ENCODE measurements at places on chromosomes 4 and X. TPM values are rescaled to one million over a fixed set of nuclear protein-coding genes. Genes with fewer than 3 reads are reported as not detected.

ZAR1 gene
- not detected for polyA plus RNA-seq

BANK1 gene
- 0.74 TPM for polyA plus RNA-seq

GRCh38 chrX:125544856-125545255, 225.2 kb downstream of the TEX13C start:
- H3K27me3 ChIP-seq = no peaks in the 10 kb centered on the region
- no peaks in the 10 kb centered on the region for H3K4me1 ChIP-seq
- H3K36me3 ChIP-seq = no peaks in the 10 kb centered on the region
- H3K4me3 ChIP-seq = no peak overlapping the region

- H3K27ac ChIP-seq = no peak overlapping the region
- no peaks in the 10 kb centered on the region for H3K36me3 ChIP-seq
- no peak for DNase-seq
- no peaks in the 10 kb centered on the region for H3K4me1 ChIP-seq
- no peaks in the 10 kb centered on the region for H3K27me3 ChIP-seq
- H3K4me3 ChIP-seq = no peak overlapping the region
Observed at GRCh38 chr4:141913928-141914327, 277.5 kb downstream of the IL15 start.

GRCh38 chr4:54067166-54067565, 2.8 kb upstream of the CHIC2 start:
- H3K4me1 ChIP-seq = peaks cover 21% of the 10 kb centered on the region
- H3K36me3 ChIP-seq = no peaks in the 10 kb centered on the region
- H3K4me3 ChIP-seq = no peak overlapping the region
- no peak overlapping the region for H3K27ac ChIP-seq
- DNase-seq = no peak
- no peaks in the 10 kb centered on the region for H3K27me3 ChIP-seq

DNA sequence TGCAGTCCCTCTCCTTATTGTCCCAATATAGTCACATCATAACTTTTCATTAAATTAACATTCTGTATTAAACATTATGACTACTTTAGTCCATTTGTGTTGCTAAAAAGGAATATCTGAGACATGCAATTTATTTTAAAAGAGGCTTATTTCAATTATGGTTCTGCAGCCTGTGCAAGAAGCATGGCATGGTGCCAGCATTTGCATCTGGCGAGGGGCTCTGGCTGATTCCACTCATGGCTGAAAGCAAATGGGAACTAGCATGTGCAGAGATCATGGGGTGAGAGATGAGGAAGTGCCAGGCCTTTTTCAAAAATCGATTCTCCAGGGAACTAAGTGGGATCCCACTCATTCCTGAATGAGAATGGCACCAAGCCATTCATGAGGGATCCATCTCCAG, 476.3 kb upstream of the RPS6KA3 start:
- H3K4me1 ChIP-seq = no peaks in the 10 kb centered on the region
- H3K4me3 ChIP-seq = no peak overlapping the region
- H3K27me3 ChIP-seq = no peaks in the 10 kb centered on the region
- no peaks in the 10 kb centered on the region for H3K36me3 ChIP-seq
- DNase-seq = no peak
- no peak overlapping the region for H3K27ac ChIP-seq

DNA sequence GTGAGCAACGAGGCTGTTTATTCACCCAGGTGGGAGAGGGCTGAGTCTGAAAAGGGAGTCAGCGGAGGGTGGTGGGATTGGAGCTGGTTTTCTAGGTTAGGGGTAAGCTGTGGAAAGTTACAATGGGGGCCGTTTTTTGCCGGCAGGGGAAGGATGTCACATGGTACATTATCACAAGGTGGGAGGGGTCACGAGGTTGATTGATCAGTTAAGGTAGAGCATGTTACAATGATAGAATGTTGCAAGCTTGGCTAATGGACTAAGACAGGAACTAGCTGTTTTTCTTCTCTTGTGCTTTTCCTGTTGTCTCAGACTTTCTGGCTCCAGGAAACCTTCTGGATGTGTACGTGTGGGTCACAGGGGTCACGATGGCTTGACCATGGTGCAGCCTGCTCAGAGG, 536.3 kb upstream of the HTR2C start:
- H3K4me3 ChIP-seq = no peak overlapping the region
- no peak for DNase-seq
- no peaks in the 10 kb centered on the region for H3K4me1 ChIP-seq

GRCh38 chr4:171629737-171630136, 183.5 kb upstream of the GALNTL6 start:
- no peak overlapping the region for H3K4me3 ChIP-seq
- no peak overlapping the region for H3K27ac ChIP-seq
- H3K27me3 ChIP-seq = no peaks in the 10 kb centered on the region
- no peak for DNase-seq
- H3K4me1 ChIP-seq = no peaks in the 10 kb centered on the region
- no peaks in the 10 kb centered on the region for H3K36me3 ChIP-seq

ETDB gene
- not detected for polyA plus RNA-seq

GRCh38 chr4:88327665-88328064, 43.3 kb upstream of the PPM1K start:
- no peaks in the 10 kb centered on the region for H3K36me3 ChIP-seq
- H3K4me1 ChIP-seq = no peaks in the 10 kb centered on the region
- H3K4me3 ChIP-seq = no peak overlapping the region

GRCh38 chrX:153568451-153569011, 30.4 kb downstream of the CCNQ start:
- no peaks in the 10 kb centered on the region for H3K27me3 ChIP-seq
- no peak overlapping the region for H3K4me3 ChIP-seq
- DNase-seq = no peak

HSD17B11 gene
- 89.0 TPM for polyA plus RNA-seq

HMX1 gene
- polyA plus RNA-seq = not detected

DNA sequence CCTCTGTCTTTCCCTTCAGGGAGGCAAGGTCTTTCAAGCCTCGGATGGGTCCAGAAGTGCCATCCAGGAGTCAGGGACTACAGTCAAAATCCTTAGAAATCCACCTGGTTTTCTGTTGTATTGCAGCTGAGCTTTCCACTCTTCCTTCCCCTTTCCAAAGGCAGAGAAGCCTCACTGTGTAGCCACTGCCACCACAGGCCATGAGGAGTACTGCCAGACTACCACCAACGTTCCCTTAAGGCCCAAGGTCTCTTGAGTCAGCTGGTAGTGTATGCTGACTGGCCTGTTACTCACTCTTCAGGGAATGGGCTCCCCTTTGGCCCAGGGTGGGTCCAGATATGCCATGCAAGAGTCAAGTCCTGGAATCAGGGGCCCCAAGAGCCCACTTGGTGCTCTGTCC, 1454.1 kb downstream of the PCDH19 start:
- no peaks in the 10 kb centered on the region for H3K36me3 ChIP-seq
- no peak for DNase-seq
- no peaks in the 10 kb centered on the region for H3K4me1 ChIP-seq
- no peak overlapping the region for H3K27ac ChIP-seq
- no peak overlapping the region for H3K4me3 ChIP-seq
- no peaks in the 10 kb centered on the region for H3K27me3 ChIP-seq

INTS6L gene
- polyA plus RNA-seq = 5.4 TPM

- no peak overlapping the region for H3K27ac ChIP-seq
- no peak overlapping the region for H3K4me3 ChIP-seq
- no peaks in the 10 kb centered on the region for H3K4me1 ChIP-seq
- no peaks in the 10 kb centered on the region for H3K36me3 ChIP-seq
Observed at GRCh38 chr4:105227054-105227453, 80.4 kb downstream of the TET2 start.

DNA sequence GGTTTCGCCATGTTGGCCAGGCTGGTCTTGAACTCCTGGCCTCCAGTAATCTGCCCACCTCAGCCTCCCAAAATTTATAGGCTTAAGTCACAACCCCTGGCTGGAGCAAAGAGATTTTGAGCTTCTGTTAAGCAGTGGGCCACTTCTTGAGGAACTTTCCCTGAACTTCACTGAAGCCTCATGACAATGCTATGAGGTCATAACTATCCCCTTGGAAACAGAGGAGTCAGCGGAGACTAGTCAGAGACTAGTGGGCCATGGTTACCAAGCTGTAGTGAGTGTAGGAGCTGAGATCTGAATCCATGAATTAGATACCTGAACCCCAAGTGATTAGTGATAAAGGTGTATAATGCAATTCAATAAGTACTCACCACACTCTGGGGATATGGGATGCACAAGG, 145.1 kb upstream of the MSX1 start:
- no peaks in the 10 kb centered on the region for H3K27me3 ChIP-seq
- no peaks in the 10 kb centered on the region for H3K36me3 ChIP-seq
- DNase-seq = no peak
- H3K4me1 ChIP-seq = no peaks in the 10 kb centered on the region
- no peak overlapping the region for H3K27ac ChIP-seq
- H3K4me3 ChIP-seq = no peak overlapping the region

FAAH2 gene
- 6.6 TPM for polyA plus RNA-seq

ZCCHC18 gene
- polyA plus RNA-seq = 7.0 TPM

GAGE2A gene
- polyA plus RNA-seq = not detected

MAGEB5 gene
- polyA plus RNA-seq = not detected

HTT-AS gene
- polyA plus RNA-seq = not detected

DNA sequence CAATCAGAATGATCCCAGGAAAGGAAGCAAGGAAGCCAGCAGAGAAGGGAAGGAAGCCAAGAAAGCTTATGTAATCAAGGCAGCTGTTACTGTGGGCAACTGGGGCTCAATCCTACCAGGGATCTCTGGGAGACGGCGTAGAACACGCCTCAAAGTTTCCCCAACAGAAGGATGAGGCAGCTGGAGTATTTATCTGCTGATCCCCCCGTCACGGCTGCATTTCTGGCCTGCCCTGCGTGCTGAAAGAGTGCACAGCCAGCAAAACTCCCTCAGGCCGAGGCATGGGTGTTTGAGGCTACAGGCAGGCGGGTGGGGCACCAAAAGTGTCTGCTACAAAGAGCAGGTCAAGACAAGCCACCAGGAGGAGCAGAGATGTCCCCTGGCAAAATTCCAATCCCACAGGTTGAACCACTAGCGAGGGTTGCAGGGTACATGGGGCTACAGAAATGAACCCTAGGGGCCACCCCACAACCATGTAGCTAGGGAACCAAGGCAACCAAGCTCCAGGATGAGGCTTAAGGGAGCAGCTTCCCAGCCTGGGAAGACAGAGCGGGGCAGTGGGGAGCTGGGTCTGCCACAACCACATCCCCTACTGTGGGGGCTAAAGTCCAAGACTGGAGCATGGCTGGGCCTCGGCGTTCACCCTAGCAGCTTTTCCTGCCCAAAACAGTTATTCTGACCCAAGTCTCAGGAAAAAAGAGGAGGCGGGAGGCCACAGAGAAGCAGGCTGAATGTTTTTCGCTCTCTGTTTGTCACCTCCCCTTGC, 113.4 kb downstream of the BCOR start:
- no peaks in the 10 kb centered on the region for H3K36me3 ChIP-seq
- DNase-seq = no peak
- no peak overlapping the region for H3K27ac ChIP-seq
- H3K4me3 ChIP-seq = no peak overlapping the region
- no peaks in the 10 kb centered on the region for H3K27me3 ChIP-seq

DNA sequence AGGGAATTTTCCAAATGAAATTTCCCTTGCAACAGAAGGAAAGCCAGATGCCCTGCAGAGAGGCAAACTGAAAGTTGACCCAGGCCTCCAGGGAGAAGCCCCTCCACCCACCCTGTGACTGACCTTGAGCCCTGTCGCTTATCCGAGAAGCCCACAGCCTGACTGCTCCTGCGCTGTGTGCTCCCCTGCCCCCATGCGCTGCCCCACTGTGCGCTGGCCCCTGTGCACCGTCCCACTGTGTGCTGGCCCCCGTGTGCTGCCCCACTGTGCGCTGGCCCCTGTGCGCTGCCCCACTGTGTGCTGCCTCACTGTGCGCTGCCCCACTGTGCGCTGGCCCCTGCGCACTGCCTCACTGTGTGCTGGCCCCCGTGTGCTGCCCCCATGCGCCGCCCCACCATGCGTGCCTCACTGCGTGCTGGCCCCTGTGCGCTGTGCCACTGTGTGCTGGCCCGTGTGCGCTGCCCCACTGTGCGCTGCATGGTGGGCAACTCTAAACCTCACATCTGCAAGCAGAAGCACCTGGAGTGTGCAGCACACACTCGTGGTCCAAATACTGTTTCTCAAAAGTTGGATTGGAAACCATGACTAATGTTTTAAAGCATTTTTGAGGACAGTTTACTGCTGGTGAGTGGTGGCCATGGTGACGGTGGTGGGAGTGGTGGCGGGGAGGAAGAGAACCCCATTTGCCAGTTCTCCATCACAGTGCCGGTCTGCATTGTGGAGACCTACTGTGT, 8.3 kb upstream of the GRPEL1 start:
- no peaks in the 10 kb centered on the region for H3K27me3 ChIP-seq
- H3K4me1 ChIP-seq = no peaks in the 10 kb centered on the region
- H3K4me3 ChIP-seq = no peak overlapping the region
- H3K36me3 ChIP-seq = no peaks in the 10 kb centered on the region
- no peak overlapping the region for H3K27ac ChIP-seq

- H3K36me3 ChIP-seq = no peaks in the 10 kb centered on the region
- H3K4me3 ChIP-seq = no peak overlapping the region
- DNase-seq = no peak
- H3K27ac ChIP-seq = no peak overlapping the region
- H3K27me3 ChIP-seq = no peaks in the 10 kb centered on the region
Observed at GRCh38 chrX:20300822-20301221, 34.1 kb upstream of the RPS6KA3 start.

- H3K27ac ChIP-seq = no peak overlapping the region
- no peak overlapping the region for H3K4me3 ChIP-seq
- DNase-seq = no peak
Observed at GRCh38 chr4:98006060-98006459, 137.2 kb downstream of the STPG2 start.

C4orf36 gene
- not detected for polyA plus RNA-seq

DNA sequence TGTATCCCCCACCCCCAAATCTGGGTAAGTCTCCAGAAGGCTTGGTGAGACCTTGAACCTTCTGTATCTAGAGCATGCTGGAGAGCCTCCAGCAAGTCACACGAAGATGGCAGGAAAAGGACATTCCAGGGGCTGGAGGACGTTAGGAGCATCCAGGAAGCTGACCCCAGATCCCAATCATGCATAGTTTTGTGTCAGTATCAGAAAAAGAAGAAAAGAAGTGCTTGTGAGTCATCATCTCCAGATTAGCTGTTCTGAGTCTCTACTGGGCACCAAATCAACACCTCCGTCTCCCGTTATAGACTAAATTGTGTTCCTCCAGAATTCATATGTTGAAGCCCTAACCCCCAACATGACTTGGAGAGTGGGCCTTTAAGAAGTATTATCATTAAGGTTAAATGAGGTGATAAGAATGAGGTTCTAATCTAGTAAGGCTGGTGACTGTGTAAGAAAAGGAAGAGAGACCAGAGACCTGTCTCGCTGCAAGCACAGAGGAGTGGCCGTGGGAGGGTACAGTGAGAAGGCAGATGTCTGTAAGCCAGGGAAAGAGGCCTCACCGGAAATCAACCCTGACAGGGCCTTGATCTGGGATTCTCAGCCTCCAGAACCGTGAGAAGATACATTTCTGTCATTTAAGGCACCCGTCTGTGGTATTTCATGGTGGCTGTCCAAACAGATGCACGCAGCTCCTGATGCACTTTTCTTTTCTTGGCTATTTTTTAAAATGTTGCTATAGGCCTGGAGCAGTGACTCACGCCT, 38.1 kb upstream of the CLDN24 start:
- no peak overlapping the region for H3K27ac ChIP-seq
- no peaks in the 10 kb centered on the region for H3K36me3 ChIP-seq
- H3K27me3 ChIP-seq = no peaks in the 10 kb centered on the region
- no peak for DNase-seq

HMGN5 gene
- 3.3 TPM for polyA plus RNA-seq
